CD4-positive, alpha-beta T cell treated with Interleukin-4 for 4 hours (primary cell): ENCODE measurements at places on chromosomes 6 and 20.
A peak's percentile ranks its signal among the peaks of the same experiment; 100 is the strongest.

- DNase-seq, result no peak
These were observed 115.4 kb downstream of the OPN5 start for GRCh38 chr6:47897247-47897646.

DNA sequence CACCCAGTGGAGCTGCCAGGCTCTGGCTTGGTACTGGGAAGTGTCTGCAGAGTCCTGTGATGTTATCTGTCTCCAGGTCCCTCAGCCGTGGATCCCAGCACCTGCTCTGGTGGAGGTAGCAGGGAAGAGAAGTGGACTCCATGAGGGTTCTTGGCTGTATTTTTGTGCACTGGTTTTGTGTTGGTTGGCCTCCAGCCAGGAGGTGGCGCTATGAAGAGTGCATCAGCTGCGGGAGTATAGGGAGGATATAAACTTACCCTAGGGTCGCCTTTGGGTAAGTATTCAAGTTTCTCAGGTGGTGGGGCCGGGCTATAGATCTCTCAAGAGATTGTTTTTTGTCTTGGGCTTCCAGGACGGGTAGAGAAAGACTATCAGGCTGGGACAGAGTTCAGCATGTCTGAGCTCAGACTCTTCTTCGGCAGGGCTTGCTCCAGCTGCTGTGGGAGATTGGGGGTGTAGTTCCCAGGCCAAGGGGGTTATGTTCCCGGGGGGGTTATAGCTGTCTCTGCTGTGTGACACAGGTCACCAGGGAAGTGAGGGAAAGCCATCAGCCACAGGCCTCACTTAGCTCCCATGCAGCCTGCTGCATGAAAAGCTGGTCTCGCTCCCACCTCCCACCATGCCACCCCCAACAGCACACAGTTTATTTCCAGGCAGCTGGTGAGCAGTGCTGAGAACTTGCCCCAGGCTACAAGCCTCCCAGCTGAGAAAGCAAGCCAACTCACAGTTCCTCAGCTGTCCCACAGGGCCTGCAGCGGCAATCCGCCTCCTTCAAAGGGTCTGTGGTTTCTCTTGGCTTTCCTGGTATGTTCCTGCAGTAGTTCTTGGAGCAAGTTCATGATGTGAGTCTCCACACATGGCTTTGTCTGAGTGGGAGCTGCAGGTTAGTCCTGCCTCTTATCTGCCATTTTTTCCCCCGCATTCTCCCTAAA lies 115.7 kb downstream of the AIG1 start:
- DNase-seq, result no peak

GRCh38 chr20:20755674-20756319 lies 43.4 kb upstream of the RALGAPA2 start:
- no peak for DNase-seq

GRCh38 chr6:39003072-39003471 lies 45.5 kb upstream of the GLP1R start:
- no peak for DNase-seq

DNA sequence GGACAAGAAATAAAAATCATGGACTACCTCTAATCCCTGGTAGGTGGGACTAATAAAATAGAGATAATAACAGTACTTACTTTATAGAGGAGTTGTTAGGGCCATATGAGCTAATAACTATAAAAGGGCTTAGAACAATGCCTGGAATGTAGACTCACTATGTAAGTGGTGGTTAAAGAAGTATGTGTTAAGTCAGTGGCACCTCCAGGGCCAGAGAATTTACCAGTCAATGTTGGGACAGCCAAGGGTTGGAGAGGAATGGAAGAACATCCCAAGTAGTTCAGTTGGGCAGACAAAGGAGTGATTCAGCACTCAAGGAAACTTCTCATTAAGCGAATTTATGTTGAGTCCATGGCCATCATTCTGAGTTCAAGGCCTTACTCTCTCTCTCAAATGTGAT lies 116.8 kb downstream of the OTOR start:
- no peak for DNase-seq

GRCh38 chr6:35724059-35724458 lies 12.8 kb upstream of the ARMC12 start:
- no peak for DNase-seq

GRCh38 chr6:137995371-137995770 lies 111.8 kb downstream of the PERP start:
- DNase-seq, result no peak

GRCh38 chr6:6723921-6724538 lies 135.5 kb downstream of the LY86 start:
- no peak for DNase-seq

GRCh38 chr6:75285283-75285639 lies 669 bp upstream of the TMEM30A start:
- DNase-seq, result no peak

GRCh38 chr6:25787428-25787827 lies 32.9 kb downstream of the SLC17A4 start:
- no peak for DNase-seq

GRCh38 chr6:154370545-154370944 lies 13.9 kb upstream of the IPCEF1 start:
- DNase-seq, result peak; percentile 29

DNA sequence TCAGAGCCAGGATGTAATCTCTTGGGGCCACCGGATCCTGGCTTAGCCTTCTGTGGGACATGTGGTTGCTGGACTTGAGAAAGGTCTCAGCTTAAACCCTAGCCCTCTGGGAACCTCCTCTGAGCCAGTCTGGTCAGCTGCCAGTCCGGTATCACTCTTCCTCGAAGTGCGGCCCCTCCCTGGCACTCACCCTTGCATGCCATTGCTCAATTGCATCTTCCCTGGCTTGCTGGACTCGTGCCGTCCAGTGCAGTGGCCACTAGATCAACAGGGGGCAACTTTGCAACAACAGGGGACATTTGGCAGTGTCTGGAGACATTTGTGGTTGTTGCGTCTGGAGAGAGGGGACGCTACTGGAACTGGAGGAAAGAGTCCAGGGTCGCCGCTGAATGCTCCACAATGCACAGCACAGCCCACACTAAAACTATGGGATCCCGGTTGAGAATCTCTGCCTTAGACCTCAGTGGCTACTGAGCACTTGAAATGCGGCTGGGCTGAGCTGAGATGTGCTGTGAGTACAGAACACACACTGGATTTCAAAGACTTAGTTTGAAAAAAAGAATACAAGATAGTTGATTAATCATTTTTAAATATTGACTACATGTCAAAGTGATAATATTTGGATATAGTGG lies 152.1 kb downstream of the TFAP2C start:
- no peak for DNase-seq

- DNase-seq, result no peak
These were observed 45.5 kb upstream of the NXT1 start for GRCh38 chr20:23305098-23305497.

DNA sequence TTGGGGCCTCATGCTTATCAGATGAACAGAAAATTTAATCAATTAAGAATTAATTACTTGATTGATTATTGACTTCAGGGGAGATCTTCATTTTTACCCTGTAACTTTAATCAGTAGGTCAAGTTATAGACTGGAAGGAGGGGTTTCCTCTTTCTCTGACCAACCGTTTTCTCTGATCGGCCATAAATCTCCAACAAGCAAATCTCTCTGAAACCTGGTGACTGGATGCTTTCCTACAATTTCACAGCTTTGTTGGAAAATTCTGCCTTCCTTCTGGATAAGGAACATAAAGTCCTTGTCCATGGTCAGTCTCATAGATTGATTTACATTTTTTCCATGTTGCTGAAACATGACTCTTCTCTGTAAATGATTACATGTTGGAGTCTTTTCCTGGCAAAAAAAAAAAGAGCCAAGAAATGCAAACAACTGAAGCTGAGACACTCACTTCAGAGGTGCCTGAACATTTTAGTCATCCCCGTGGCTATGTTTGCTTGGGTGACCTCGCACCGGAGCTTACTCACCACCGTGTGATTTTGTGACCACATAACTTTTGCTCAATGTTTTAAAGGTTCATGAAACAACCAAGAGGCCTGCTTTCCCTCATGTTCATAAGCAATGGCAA lies 31.0 kb downstream of the IRF4 start:
- peak; percentile 54 for DNase-seq

DNA sequence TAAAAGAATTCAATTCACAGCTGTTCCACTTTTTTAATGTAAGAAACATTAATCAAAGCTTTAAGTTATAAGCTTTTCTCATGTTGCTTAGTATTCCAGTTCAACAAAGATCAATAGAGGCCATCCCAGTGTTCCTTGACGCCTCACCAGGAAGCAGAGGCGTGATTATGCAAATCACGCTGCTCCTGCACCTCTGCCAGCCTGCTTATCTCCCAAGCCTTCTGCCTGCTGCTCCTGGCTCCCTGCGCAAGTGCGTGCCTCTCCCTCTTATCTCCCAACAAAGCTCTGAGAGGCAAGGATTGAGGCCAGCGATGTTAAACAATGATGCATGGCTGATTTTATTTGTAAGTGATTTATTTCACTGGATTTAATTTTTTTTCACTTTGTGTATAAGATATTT lies 42.8 kb downstream of the INSM1 start:
- no peak for DNase-seq

- DNase-seq, result no peak
These were observed 425.3 kb upstream of the NOX3 start for GRCh38 chr6:155880900-155881299.

DNA sequence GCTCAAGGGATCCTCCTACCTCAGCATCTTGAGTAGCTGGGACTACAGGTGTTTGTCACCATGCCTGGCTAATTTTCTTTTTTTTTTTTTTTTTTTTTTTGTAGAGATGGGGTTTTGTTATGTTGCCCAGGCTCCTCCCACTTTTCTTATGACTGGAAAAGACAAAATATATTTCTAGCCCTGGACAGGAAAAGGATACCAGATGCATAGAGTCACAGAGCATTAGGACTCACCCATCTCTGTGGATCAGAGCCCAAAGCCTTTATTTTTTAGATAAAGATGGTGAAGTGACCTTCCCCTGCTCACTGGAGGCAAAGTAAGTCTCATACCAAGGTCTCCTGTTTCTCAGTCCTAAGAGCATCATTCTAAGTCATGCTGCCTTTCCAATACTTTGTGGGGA lies 3.4 kb downstream of the TRIM10 start:
- DNase-seq, result no peak

- no peak for DNase-seq
These were observed 20.4 kb upstream of the FOXF2 start for GRCh38 chr6:1368940-1369339.

DNA sequence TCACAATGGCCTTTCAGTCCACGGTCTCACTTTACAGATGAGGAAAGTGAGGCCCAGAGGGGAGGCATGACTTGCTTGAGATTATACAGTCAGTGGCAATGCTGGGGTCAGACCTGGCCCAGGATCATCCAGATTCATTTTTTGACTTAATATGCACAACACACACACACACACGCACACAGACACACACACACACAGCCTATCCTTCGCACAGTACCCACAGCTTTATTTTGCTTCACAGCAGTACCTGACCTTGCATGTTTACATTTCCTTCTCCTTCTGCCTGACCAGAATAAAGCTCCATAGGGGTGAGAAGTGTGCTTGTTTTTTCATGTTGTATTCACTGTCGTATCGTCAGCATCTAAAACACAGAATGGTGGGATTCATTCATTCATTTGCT lies 79.8 kb downstream of the VEGFA start:
- no peak for DNase-seq

GRCh38 chr6:143949962-143950361 lies 58.1 kb downstream of the PLAGL1 start:
- DNase-seq, result no peak

- no peak for DNase-seq
These were observed 105.1 kb upstream of the ADGRF1 start for GRCh38 chr6:47147175-47147727.

DNA sequence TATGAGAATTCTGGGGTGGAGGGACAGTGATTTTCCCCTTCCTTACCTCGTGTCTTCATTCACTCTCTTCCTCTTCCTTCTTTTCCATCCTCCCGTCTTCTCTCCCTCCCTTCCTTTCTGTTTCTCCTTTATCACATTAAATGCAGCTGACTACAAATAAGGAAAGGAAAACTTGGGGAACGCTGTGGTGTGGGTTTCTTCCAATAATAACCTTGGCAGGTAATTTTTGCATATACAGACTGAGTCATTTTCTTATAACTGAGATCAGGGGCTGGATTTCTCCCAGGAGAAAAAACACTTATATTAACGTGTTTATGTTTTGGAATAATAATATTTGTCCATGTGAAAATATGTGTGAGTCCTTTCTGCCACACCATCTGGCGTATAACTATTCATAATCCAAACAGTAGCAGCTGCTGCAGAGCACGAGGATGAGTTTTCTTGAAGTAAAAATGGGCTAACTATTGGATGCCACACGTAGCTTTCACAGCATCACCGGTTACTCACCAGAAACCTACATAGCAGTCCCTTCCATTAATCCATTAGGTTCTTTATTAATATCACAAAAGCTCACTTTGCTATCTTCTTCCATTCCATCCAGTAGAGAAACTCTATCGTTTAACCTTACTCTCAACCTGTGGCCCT lies 139.2 kb upstream of the SASH1 start:
- DNase-seq, result no peak

DNA sequence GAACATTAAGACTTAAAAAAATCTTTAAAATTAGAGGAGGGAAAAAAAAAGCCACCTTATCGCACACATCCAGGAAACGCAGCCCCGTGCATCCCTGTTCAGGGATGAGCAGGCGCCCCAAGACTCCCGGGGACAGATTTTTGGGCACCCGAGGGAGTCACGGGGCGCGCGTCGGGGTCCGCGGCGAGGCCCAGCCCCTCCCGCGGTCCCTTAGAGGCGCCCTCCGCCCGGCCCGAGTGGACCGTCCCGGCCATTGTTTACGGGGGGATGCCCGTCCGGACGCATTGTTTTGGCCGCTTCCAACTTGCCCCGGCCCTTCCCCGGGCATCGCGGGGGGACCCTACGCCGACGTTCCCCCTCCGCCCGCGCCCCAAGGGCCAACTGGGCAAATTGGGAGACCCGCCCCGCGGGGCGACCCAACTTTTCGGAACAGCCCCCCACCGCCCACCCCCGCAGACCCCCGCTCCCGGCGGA lies 610 bp downstream of the ZNF217 start:
- DNase-seq, result no peak

- no peak for DNase-seq
These were observed 27.9 kb downstream of the JPH2 start for GRCh38 chr20:44159125-44159524.

DNA sequence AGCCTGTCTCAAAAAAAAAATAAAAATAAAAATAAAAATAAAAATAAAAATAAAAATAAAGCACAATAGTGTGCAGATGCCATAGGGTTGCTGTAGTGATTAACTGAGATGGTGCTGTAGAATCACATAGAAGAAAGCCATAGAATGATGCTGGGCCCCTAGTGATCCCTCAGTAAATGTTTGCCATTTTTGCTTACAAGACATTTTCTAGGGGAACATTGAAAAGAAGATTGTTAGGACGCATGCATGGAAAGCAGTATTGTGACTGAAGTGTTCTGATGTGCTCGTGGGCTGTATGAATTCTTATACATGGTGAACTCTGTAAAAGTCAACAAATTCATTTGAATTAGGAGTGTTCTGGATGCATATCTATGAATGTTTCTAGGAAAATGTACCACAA lies 22.0 kb upstream of the SAMD3 start:
- DNase-seq, result no peak

DNA sequence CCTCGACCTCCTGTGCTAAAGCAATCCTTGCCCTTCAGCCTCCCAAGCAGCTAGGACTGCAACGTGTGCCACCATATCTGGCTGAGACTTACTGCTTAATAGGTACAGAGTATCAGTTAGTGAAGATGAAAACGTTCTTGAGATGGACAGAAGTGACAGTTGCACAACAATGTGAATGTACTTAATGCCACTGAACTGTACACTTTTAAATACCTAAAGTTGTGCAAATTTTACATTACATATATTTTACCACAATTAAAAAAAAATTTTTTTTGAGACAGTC lies 25.9 kb downstream of the NUDT3 start:
- DNase-seq, result no peak
